ENCODE measurements at places on chromosomes 4 and X. TPM values are rescaled to one million over a fixed set of nuclear protein-coding genes. Genes with fewer than 3 reads are reported as not detected.

Gene REELD1
- 0.35 TPM for total RNA-seq

DNA sequence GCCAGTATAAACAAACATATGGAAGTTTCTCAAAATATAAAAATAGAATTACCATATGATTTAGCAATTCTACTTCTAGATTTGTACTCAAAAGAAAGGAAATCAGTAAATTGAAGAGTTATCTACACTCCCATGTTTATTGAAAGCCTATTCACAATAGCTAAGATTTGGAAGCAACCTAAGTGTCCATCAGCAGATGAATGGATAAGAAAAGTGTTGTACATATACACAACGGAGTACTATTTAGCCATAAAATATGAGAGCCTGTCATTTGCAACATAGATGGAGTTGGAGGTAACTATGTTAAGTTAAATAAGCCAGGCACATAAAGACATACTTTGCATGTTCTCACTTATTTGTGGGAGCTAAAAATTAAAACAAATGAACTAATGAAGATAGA, 257.8 kb downstream of the TEX13C start:
- no peak for DNase-seq
- H3K4me3 ChIP-seq, result no peak overlapping the region
- H3K27ac ChIP-seq, result no peak overlapping the region
- no peaks in the 10 kb centered on the region for H3K4me1 ChIP-seq
- no peaks in the 10 kb centered on the region for H3K36me3 ChIP-seq

DNA sequence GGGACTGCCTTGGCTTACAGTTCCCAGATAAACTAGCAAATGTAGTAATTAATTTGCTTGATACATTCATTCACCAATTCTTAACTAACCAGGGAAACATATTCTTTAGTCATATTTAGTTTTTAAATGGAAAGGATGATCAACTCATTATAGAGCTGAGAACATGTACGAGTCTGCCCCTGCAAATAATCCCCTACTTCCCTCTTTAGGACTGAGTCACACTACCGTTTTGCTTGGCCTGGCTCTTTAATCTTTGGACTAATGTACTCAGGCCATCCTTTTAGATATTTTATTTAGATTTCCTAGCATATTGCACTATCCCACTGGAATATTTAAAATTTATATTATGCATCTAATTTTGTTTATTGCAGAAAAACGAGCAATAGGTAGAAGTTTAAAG, 105.5 kb upstream of the LCORL start:
- H3K36me3 ChIP-seq, result no peaks in the 10 kb centered on the region
- no peaks in the 10 kb centered on the region for H3K27me3 ChIP-seq
- H3K27ac ChIP-seq, result no peak overlapping the region
- DNase-seq, result no peak
- H3K4me3 ChIP-seq, result no peak overlapping the region

Gene BTK
- total RNA-seq, result 62.8 TPM

DNA sequence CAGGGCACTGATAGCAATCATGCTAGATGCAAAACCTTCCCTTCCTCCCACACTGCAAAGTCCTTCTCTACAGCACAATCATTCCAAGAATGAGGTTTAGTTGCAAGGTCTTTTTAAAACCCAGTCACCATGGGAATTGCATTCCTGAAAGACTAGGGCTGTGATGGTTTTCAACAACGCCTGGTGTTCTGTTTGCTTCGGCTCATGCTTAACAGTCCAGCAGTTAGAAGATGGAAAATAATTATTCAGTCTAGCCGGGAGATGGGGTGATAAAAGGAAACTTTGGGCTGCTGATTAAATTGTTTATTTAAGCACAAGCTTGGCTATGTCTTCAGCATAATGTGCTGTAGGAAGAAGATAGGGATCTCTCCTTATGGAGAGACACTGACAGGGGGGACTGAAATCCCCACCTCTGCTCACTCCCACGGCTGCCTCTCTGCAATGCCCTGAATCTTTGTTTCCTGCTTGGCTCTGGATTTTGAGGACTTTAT, 211.4 kb downstream of the MID1IP1 start:
- no peaks in the 10 kb centered on the region for H3K27me3 ChIP-seq
- no peaks in the 10 kb centered on the region for H3K4me1 ChIP-seq
- H3K36me3 ChIP-seq, result no peaks in the 10 kb centered on the region
- no peak for DNase-seq

Gene SPANXN3
- not detected for total RNA-seq

Gene ARL9
- not detected for total RNA-seq

DNA sequence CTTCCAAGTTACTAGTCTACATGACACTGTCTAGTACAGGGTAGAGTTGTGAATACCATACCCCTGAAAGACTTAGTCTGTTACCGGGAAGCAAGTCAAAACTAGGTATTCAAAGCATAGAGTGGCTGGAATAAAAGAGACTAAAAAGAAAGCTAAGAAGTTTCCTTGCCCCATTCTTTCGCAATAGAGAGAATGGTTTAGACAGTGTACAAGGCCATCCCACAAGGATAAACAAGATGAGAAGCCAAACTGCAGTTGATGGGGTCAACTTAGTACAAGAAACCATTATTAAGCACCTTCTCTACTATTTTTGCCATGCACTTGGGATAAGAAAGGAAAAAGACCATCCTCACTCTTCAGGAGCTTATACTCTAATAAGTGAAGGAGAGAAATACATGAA, 30.3 kb downstream of the AMMECR1 start:
- no peak overlapping the region for H3K4me3 ChIP-seq
- no peaks in the 10 kb centered on the region for H3K4me1 ChIP-seq
- H3K27ac ChIP-seq, result no peak overlapping the region
- no peaks in the 10 kb centered on the region for H3K27me3 ChIP-seq
- H3K36me3 ChIP-seq, result no peaks in the 10 kb centered on the region

Gene KCTD8
- not detected for total RNA-seq

DNA sequence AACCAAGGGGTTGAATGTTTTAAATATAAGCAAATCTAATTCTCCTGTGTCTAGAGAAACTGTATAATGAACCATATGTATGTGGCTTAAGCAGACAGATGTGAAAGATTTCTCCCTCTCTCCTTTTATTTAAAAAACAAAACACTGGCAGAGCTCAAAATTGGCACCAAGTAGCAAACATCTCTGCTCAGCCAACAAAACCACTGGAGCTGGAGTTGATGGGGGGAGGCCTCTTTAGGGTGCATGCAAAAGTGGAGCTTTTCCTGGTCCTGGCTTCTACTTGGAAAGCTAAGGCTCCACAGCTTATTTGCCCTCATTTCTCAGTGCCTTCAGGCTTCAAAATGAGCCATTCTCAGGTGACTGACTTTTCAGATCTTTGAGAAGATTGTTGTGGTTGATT, 95.6 kb downstream of the REPS2 start:
- no peaks in the 10 kb centered on the region for H3K36me3 ChIP-seq
- DNase-seq, result no peak
- H3K27ac ChIP-seq, result no peak overlapping the region
- H3K27me3 ChIP-seq, result no peaks in the 10 kb centered on the region

DNA sequence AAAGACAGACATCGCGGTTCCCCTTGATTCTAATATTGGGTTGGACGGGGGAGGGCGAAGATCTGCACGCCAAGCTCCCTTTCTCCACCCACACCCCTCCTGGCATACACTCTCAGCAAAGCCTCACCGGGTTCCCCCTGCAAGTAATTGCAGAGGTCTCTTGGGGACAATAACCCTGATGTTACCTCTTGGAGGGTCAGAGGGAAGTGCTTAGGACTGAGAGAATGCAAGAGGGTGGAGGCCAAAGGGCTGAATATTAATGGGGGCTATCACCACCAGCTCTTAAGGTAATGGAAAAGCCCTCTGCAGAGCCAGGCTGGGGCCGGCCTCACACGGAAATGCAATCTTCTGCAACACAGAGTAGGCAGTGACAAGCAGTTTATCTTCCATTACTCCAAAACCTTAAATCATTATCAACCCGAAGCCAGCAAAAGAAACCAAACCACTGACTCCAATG, 344.1 kb upstream of the GATB start:
- peaks cover 10% of the 10 kb centered on the region for H3K4me1 ChIP-seq
- no peak overlapping the region for H3K4me3 ChIP-seq
- no peak overlapping the region for H3K27ac ChIP-seq
- no peak for DNase-seq

GRCh38 chr4:105130945-105131344, 15.7 kb upstream of the TET2 start:
- H3K4me3 ChIP-seq, result no peak overlapping the region
- no peaks in the 10 kb centered on the region for H3K4me1 ChIP-seq
- no peak overlapping the region for H3K27ac ChIP-seq

- H3K36me3 ChIP-seq, result no peaks in the 10 kb centered on the region
- DNase-seq, result no peak
- H3K4me3 ChIP-seq, result no peak overlapping the region
Observed at GRCh38 chr4:158538176-158538575, 16.5 kb downstream of the RXFP1 start.

Data from lower lobe of right lung (tissue), 2 donors.